ENCODE measurements at places on chromosomes 3 and 15.

DNA sequence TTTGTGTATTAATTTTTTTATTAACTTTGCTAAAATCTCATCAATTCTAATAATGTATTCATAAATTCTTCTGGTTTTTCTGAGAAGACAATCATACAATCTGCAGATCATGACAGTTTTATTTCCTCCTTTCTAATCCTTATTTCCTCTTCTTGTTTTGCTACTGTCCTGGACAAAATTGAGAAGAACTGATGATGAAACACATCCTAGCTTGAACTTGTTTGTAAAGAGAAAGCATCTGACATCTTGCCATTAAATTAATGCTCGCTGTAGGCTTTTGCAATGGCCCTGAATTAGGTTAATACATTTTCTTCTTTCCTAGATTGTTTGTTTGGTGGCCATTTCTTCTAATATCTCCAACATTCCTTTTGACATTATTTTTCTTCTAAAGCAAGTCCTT lies 110.9 kb upstream of the TPM1 start:
- DNase-seq: no peak

GRCh38 chr3:9402410-9403228 lies 5.2 kb downstream of the SETD5 start:
- no peak for DNase-seq

- no peak for DNase-seq
Measured at GRCh38 chr15:68674975-68675374, 96.2 kb downstream of the CORO2B start.

- no peak for DNase-seq
Measured at GRCh38 chr3:193970773-193971206, 165.2 kb upstream of the HES1 start.

GRCh38 chr15:60859996-60860494 lies 369.1 kb downstream of the RORA start:
- no peak for DNase-seq

DNA sequence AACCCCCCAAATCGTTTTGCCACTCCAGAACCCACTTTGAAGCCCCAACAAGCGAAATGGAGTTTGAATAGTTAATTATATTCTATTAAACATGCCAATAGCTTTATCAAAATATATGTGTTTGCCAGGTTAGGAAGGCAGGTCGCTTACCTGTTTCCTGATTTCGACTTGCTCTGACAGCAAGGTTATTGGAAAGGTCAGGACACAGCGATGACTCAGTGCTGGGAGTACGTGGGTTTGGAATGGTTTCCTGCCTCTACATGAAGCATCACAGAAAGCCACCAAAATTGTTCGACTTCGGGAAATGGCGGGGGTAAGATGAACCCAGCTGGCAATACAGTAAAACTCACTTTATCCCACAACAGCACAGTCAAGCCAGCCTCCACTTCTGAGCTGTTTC lies 135.6 kb upstream of the ABI3BP start:
- DNase-seq: no peak

DNA sequence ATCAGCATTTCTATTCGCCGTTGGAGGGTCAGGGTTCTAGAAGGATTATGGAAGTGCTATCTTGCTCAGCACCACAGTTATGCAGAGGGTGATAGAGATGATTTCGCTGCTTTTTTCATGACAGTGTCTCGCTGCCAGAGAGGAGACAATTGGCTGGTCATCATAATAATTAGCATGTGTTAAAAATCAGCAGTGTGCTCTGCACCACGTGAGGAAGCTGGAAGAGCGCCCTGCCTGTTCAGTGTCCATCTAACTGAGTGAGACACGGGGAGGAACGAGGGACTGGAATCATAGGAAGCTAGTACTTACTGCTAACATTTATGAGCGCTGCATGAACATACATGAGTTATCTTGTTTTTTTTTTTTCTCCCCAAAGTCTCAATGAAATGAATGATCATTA lies 116.2 kb upstream of the PLAAT1 start:
- DNase-seq: peak; percentile 64

DNA sequence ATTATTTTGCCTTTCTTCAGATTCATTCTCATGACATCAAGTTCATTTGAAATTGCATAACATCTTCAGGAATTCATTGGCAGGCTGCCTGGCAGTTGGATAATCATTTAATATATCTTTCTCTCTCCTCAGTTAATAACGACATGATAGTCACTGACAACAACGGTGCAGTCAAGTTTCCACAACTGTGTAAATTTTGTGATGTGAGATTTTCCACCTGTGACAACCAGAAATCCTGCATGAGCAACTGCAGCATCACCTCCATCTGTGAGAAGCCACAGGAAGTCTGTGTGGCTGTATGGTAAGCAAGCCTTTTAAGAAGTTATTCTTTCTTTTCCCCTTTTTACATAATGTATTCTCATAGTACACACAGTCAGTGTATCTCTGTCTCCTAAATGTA lies 38.2 kb downstream of the TGFBR2 start:
- DNase-seq: no peak

DNA sequence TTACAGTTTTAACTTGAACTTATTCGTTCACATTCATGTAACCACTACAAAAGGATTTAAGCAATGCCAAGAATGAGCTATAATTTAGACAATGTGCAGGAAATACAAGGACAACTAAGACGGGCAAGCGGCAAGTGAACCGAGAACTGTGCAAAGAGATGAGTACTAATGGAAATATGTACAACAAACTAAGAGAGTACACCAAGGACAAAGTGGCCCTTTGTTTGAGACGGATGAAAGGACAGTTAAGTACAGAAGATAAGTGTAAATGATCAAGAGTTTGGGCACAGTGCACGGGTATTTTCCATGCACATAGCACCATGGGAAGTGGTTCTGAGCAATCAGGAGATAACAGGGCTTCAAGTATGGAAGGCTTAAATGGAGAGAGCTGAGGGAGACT lies 281.7 kb downstream of the ROBO2 start:
- no peak for DNase-seq

DNA sequence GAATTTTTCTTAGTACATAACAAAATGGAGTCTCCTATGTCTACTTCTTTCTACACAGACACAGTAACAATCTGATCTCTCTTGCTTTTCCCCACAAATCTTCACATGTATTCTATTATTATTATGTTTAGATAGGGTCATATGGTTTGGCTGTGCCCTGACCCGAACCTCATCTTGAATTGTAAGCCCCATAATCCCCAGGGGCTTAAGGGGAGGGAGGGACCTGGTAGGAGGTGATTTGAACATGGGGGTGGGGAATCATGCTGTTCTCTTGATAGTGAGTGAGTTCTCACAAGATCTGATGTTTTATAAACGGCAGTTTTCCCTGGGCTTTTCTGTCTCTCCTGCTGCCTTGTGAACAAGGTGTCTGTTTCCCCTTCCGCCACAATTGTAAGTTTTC lies 86.7 kb upstream of the SELENOK start:
- no peak for DNase-seq

GRCh38 chr3:45679805-45680204 lies 9.4 kb upstream of the SACM1L start:
- no peak for DNase-seq

- DNase-seq: no peak
Measured at GRCh38 chr3:104519068-104519467, 847.6 kb upstream of the ALCAM start.

DNA sequence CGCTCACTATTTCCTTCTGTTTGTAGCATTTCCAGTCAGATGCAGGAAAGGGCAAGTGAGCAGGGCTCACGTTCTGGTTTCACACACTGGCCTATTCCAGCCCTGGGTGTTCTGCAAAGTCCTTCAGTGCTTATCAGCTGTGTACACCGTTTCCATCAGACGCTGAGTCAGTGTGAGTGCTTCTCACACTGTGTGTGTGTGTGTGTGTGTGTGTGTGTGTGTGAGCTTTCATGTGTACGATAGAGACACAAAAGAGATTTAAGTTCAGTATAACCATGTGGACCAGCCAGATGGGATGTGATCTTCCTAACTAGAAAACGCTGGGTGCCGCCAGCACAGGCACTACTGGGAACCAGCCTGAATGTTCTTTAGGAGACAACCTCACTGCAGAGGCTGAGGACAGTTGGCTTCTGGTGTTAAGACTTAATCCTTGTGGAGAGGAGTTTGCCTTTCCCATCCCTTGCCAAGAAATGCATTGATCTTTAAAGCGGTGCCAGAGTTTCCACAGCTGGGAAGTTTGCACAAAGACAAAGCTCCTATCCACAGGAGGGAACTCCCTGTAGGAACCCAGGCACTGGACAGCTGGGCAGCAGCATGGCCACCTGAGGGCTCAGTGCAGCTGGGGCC lies 3.9 kb upstream of the CHSY1 start:
- no peak for DNase-seq

GRCh38 chr15:70083946-70084345 lies 13.8 kb downstream of the TLE3 start:
- no peak for DNase-seq

DNA sequence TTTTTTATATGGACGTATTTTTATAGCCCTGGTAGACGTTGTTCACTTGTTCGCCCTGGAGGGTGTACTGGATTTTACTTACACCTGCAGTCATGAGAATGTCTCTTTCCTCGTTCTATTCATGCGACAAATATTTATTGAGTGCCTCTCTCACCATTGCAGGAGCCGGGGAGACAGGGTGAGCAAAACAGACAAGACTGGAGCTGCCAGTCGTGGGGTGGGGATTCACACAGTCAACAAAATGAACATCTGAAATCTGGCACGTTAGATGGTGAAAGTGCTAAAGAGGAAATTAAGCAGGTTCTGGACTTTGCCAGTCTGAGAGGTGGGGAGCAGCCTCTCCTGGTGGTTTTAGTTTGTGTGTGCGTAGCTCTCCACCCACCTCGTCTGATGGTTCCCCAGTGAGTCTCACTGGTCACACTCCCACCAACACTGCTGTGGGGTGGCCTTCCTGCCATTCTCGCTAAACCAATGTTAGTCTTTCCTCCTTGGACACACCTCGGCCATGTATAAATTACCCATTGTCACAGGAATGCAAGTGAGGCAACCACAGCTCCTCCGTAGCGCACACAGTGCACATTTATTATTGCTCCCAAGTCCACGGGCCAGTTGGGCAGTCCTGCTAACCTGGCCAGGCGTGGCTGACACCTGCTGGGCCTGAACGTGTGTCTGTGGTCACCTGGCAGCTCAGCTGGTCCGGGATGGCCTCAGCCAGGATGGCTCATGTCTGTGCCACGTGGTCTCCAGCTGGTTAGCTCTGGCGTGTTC lies 31.5 kb downstream of the FBLN2 start:
- DNase-seq: no peak
